Peyer's patch (tissue), 4 donors: ENCODE measurements at places on chromosomes 5 and 9.

DNA sequence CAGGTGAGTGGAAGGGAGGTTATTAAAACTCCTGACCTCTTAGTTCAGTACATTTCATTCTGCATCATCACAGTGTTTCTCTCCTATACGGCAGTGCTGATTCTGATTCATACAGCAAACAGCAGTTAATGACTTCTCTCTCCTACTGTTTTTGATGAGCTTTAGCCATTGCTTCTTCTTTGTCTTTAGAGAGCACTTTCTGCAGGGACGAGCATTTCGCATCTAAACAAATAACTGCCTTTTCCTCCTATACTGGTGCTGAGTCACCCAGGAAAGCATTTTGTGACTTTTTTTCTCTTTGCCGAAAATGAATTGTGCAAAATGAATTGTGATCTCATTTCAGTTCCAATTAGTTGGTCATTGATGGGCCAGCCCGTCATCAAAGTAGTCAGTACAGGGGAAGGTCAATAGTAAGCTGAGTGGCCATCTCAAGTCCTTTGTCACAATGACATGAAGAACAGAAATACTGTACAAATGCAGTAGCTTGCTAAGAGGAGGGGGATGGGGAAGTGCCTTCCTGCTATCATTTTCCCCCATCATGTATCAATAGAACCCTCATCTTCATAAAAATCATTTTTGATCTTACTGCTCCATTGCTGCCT lies 98.5 kb downstream of the INSYN2B start:
- DNase-seq, result no peak

GRCh38 chr9:14415947-14416346 lies 102.0 kb upstream of the NFIB start:
- no peak for DNase-seq

DNA sequence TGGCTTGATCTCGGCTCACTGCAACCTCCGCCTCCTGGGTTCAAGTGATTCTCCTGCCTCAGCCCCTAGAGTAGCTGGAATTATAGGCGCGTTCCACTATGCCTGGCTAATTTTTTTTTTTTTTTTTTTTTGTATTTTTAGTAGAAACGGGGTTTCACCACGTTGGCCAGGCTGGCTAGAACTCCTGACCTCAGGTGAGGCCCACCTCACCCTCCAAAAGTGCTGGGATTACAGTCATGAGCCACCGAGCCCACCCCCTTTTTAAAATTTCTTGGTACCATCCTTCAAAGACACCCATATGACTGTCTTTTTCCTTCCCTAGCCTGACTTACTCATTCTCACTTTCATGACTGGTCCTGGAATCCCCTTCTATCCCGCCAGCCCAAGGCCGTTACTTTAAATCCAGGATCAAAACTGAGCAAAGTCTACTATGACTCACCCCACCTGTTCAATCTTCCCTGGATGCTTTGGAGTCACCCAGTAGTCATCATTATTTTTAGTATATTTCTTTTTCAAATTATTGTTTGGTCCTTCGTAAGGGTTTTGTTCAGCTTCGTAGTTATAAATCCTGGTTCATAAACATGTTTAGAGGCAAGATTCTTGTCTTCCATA lies 1.2 kb upstream of the TBCA start:
- no peak for DNase-seq

GRCh38 chr5:6761333-6761732 lies 48.1 kb downstream of the TENT4A start:
- DNase-seq, result no peak

DNA sequence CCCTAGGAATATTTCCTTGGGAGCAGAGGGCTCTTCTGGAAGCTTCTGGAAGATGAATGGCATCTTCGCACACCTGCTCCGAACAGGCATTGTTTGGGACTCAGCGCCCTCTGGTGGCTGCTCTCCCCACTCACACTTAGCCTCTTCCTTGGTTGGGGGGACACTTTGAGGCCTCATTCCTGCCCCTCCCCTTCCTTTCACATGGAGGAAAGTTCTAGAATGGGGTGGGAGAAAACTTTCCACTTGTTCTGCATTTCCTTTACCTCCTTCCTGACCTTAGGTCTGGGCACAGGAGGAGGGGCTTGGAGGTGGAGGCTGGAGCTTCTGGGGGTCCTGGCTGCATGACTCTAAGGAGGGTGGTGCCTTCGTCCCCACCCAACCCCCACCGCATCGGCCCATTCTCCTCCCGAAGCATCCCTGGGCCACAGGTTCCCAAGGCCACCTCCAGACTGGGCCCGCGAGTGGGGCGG lies 19.3 kb upstream of the SMIM32 start:
- DNase-seq, result peak; percentile 23

DNA sequence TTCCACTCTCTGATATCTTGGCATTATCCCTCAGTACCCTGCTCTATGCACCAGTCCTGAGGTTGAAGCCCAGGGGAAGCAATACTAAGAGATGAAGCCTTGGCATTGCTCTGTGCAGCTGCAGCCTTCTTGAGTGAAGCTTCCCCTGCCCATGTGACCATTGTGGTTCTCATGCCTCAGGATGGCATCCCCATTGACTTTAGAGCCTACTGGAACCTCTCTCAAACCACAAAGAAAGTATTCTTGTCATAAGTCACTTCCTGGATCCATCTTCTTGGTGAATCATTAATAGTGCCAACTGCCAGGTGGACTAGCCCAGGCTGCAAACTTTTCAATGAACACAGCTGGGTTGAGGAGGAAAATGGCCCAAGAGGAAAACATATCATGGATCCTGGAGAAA lies 283.9 kb upstream of the RFX3 start:
- no peak for DNase-seq

GRCh38 chr5:139605887-139606286 lies 42.3 kb upstream of the CXXC5 start:
- no peak for DNase-seq

DNA sequence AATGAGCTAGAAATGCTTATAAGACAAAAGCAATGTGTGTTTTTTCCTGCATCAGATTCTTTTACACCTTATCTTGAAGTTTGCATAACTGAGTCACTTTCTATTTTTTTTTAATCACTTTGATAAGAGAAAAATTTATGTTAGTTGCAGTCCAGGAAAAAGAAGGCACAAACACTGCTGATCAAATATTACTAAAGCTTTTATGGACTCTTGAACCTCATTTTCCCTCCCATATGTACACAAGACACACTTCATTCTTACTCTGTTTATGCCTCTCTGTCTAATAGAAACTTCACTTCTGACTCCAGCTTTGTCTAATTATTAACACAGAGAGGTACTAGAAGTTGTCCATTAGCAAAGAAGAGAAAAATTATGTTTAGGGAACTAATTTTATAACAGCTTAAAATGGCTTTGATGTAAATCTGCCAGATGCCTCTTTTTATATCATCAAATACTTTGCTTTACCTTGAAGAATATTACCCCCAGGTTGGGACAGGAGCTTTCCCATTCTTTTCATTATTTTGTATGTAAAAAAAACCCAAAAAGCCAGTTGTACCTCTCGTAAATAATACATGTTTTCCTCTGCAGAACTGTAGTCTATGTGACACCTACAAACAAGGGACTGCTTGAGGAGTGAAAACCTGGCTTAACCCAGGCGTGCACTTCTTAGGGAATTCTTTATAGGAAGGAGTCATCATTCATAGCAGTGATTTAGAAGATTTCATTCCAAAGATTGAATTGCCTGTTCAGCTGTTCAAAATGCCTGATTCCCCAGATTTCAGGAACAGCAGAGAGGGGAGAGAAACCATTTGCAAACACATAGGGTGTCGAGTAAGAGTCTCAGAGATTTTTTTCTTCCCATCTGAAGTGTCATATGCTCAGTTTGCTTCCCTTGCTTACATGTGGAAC lies 72.6 kb downstream of the DAPK1 start:
- DNase-seq, result no peak

DNA sequence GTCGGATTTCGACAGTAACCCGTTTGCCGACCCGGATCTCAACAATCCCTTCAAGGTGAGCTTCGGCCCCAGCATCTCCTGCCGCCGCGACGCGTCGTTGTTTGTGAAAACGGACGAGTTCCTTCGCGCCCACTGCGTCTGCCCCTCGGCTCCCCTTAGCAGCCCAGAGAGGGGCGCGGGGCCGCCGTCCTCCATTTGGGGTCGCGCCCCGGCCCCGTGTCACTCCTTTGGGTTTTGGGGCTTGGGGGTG lies 182 bp downstream of the SCAMP1 start:
- no peak for DNase-seq

DNA sequence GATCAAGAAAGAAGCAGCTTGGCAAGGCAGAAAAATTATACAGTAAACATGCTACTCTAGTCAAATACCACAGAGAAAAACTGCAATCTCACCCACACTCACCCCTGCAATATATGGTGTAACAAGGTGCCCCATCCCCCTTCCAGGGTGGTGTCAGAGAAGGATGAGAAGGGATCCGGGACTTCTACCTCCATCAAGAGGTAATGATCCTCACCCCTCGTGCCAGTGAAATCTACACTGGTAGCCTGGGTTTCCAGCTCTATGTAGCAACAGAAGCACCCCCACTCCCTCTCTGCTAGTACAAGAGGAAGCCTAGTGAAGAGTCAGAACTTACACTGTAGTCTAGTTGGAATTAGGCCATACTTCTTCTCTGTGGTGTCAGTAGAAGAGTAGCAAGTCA lies 18.9 kb downstream of the SLCO4C1 start:
- DNase-seq, result no peak
